ENCODE measurements at places on chromosomes 2 and 18.
A peak's percentile ranks its signal among the peaks of the same experiment; 100 is the strongest.

DNA sequence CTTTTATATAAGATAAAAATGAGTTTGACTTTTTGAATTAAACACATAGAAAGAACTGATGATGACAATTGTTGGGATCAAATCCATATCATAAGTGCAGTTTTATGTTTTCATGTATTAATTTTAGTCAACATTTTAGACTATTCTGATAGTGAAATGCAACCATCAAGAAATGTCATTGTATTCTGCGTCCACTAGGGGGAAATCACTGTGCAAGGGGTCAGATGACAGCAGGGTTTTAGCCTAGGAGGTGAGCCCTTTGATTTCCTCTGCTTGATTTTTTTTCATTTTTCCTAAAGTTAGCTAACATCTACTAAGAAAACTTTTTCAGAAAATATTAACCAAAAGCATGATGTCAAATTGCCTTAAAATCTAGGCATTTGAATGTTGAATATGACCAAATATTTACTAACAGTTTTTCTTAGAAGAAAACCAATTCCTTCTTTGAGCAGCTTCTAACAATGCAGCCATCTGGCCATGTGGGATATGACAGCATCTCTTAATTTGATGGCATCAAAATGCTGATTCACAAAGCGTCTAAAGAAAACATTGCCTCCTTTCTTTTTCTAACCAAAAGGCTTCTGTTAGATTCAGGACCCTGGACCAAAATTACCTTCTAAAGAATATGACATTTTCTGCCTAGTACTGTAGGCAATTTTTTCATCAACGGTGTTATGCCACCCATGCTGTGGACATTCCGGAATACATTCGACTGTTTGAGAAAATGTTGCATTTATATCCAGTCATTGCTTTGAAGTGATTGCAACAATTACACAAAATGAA is 141.5 kb downstream of the SPHKAP start:
- peak; percentile 22 for DNase-seq

DNA sequence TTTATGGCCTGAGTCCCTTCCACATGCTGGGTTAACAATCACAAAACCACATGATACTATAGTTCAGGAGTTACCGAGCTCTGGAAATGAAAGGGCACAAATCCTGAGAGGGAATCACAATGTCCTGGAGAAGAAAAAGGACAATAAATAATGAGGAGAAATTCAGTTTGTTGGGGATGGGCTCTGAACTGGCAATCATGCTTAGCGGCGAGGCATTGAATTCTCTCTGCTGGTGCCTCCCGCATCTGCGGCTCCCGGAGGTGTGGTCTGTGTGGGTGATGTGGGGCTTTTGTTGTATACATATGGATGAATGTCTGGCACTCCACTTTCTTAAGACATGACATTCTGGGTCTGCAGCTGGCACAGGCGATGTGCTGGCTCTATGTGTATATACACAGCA is 46.1 kb downstream of the NRP2 start:
- DNase-seq: no peak

DNA sequence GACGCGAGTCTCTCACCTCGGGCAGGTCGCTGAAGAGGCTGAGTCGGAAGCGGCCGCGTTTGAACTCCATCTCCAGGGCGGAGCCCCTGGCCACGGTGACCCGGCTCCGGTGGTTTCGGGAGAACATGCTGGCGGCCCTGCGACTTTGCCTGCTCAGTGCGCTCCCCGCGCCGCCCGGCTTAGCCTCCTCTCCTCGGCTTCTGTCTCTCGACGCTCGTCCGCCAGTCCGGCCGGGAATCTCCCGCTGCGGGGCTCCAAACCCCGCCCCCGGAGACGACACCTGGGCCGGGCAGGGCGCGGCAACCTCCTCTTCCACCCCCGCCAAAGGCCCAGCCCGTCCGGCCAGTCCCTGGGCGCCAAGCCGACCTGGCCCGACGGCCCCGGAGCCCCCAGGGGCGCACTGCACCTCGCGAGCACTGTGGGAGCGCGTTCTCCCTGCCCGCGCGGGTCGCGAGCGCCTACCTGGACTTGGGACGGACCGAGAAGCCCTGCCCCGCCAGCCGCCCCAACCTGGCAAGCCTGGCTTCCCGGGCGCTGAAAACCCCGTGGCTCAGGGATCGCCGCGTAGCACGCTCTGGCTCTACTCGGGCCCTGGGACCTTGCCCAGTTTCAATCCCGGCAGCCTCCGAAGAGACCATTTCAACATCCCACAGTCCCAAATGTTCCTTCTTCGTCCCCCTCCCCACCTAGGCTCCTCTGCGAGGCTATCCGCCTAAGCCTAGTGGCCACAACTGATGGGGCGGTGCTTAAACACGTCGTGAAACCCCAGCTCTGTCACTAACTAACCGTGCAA is at the start of gene RTKN:
Gene RTKN (minus strand): TSS at position 248 of the 793 bp plus-strand sequence. CDS start 121 bp downstream, at position 127.
- no peak for DNase-seq

DNA sequence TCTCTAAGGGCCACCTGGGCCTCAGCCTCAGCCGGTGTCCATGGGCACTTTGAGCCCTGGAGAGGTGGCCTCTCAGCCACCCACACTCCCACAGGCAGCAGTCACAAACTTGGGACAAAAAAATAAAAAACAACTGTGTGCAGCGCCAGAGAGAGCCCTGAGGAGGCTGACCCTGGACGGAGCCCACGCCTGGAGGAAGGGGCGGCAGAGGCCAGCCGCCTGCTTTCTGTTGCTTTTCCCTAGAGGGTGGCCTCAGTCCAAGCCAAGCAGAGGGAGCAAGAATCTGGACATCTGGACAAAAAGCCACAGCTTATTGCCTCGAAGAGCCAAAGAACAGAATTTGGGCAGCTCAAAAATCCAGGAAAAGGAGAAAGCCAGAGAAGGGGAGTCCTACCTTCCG is 43.3 kb upstream of the LDLRAD4 start:
- DNase-seq: no peak

- DNase-seq: no peak
These were observed 83.6 kb downstream of the CTNNA2 start for GRCh38 chr2:79596403-79596802.

GRCh38 chr2:167814881-167815718 is 432.3 kb downstream of the STK39 start:
- DNase-seq: no peak

DNA sequence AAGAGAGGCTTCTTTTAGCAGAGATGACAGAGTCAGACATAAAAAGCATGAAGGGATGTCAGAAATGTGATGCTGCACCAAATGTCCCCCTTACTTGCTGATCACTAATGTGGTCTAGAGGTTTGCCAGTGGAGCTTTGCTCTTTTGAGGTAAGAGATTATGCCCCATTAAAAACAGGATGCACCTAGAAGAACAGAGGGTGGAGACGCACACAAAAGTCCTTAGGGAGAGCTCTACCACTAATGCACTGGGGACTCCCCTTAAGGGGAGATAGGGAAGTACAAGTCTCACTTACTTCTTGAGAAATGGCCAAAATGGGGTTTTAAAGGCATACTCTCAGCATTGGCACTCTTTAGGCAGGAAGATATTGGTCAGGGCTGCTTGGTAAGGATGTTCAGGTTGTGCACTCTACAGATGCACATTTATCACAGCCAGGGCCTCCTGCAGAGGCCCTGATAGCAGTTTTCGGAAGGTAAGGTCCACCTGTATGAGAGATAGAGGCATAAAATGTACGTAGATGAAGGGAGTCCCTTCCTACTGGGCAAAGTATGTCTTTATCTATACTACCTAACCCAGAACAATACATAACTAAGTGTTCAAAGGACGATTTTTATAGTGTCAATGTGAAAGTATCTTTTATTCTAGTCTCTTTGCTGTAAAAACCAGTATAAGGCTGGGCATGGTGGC is 17.0 kb upstream of the SCYGR1 start:
- no peak for DNase-seq

- peak; percentile 35 for DNase-seq
These were observed 26.8 kb downstream of the SMAD7 start for GRCh38 chr18:48923746-48924629.

DNA sequence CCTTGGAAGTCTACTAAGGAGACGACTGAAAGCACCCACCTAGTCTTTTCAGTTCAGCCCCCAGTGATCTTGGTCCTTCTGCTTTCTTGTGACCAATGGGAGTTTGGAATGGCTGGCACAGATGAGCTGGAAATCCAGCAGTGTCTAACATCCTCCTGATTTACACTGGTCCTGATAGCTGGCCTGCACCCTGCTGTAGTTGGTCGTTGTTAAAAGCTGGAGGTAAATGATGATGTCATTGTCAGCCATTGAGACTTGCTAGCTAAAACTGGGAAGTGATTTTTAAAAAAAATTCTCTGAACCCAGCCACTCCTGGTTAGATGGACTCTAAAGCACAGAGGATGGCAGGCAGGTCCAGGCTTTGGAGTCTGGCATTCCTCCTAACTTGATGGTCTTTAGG is 19.3 kb downstream of the CCT7 start:
- DNase-seq: no peak

GRCh38 chr2:1641523-1641922 is 102.8 kb downstream of the PXDN start:
- no peak for DNase-seq

GRCh38 chr18:64695851-64696553 is 547.1 kb upstream of the LINC00305 start:
- peak; percentile 25 for DNase-seq

DNA sequence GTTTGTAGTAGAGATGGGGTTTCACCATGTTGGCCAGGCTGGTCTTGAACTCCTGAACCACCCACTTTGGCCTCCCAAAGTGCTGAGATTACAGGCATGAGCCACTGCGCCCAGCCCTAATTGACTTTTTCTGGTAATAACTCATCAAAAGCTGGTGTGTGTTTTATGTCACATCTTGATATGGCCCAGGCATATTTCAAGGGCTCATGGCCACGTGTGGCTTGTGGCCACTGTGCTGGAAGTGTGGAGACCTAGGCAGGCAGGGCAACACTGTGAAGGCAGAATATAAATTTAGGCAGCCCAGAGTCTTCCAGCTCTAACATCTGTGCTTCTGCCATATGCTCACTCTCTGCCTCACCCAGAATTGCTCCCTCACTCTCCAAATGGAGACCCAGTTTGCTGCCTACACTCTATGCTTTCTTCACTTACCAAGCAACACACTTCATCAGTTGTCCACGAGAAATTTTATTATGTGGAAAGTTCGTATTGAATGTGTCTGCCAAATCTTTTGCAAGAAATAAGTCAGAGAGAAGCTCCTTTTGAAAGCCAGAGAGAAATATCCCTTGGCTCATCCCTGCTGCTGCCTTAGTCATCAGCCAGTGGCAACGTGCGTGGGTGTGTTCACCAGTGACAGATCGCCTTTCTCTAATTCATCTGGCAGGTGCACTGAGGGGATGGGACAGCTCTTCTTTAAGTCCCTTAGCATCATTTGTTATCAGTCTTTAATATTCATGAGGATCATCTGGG is 129.4 kb upstream of the CXCR4 start:
- no peak for DNase-seq

GRCh38 chr2:36476411-36476810 is 120.8 kb downstream of the CRIM1 start:
- no peak for DNase-seq
